Stimulated activated CD4-positive, alpha-beta T cell treated with anti-CD3 and anti-CD28 coated beads, Interleukin-2, amount 100 ng/mL, for 48 hours (primary cell): ENCODE measurements at places on chromosomes 6 and 20.

GRCh38 chr6:137832110-137832509, 34.9 kb upstream of the TNFAIP3 start:
- no peak for DNase-seq

DNA sequence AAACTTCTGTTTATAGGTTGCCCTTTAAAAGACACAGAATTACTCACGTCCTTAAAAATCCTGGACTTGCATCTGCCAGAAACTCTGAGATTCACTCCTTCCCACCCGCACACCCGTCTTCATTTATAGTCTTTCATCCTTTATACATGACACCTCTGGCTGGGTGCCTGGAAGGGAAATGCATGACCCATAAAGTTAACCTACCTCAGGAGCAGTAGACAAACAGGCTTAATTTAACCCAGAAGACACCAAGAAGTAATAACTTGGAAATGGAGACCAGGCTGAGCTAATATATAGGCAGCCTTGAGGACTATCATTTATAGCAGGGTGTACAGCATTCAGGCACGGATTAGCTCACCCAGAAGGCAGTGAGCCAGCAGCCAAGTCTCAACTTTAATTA, 429.0 kb upstream of the NRSN1 start:
- DNase-seq = no peak

GRCh38 chr6:166514196-166514595, 72.3 kb downstream of the RAMACL start:
- no peak for DNase-seq

DNA sequence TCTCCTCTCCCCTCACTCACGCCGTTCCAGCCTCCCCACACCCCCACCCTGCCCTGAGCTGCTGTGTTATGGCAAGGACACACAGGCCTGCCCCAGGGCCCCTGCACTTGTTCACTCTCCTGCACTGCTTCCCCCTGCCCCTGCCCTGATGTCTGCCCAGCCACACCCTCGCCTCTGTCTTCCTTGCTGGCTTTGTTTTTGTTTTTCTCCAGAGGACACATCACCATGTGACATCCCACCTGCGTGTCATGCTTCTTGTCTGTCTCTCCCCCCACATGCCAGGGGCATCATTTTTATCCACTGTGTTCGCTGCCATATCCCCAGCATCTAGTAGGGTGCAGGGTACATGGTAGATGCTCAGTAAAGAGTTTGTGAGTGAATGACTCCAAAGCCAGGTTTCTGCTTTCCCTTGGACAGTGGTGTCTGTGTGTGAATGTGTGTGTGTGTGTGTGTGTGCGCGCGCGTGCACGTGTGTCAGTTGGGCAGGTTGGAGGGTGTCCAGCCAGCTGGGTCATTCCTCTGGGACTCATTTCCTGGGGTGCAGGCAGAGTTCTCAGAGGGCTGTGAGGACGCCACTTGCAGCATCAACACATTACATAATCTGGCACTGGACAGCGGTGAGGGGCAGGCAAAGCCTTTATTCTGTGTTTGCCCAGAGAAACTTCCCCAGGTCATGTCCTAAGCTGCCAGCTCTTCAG, 60.6 kb downstream of the STK35 start:
- DNase-seq = no peak

DNA sequence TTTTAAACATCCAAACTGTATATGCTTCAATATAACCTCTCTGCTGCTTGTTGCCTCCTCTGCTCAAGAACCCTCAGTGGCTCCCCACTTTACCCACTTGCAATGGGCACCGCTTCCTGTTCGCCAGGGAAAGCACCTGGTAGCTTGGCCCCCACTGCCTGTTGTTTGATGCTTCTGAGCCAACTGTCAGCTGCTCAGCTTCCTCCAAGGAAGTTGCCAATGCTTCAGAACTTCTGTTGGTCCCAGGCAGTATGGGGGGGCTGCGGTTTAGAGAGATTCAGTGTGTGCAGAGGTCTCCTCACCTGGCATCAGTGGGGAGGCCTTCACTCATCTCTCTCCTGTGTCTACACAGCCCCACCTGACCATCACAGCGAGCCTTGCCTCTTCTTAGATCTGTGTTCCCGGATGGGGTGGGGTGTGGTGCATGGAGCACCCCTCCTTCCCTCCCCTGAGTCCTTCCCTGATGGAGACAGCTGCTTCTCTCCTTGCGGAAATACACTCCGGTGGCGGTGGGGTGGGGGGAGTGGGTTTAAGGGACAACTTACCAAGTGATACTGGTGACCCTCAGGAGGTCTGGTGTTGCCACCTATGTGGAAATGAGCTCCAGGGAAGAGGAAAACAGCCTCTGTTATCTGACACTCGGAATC, 308.1 kb downstream of the CDH26 start:
- DNase-seq = no peak

- DNase-seq = no peak
Measured at GRCh38 chr6:159844737-159845645, 44.9 kb downstream of the PNLDC1 start.

DNA sequence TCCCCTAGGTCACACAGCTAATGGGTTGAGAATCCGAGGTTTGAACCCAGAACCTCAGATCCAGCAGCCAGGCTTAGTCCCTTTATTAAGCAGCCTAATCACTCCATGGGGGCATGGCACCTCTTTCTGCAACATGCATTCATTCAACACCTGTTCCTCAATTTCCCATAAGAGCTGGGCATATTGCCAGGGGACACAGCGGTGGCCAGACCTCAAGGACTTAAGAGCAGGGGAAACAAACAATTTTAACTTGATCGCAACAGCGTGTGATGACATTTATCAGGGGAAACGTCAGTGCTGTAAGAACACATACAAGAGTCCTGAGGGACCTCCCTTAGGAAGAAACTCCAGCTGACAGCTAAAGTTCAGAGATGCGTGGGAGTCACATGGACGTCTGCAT, 267.4 kb upstream of the CDH4 start:
- no peak for DNase-seq

- no peak for DNase-seq
Measured at GRCh38 chr6:170038251-170038650, 252.6 kb downstream of the DLL1 start.

GRCh38 chr6:80519811-80520594, 413.5 kb downstream of the BCKDHB start:
- DNase-seq = no peak

- no peak for DNase-seq
Measured at GRCh38 chr6:150566486-150566885, 33.2 kb upstream of the PLEKHG1 start.

DNA sequence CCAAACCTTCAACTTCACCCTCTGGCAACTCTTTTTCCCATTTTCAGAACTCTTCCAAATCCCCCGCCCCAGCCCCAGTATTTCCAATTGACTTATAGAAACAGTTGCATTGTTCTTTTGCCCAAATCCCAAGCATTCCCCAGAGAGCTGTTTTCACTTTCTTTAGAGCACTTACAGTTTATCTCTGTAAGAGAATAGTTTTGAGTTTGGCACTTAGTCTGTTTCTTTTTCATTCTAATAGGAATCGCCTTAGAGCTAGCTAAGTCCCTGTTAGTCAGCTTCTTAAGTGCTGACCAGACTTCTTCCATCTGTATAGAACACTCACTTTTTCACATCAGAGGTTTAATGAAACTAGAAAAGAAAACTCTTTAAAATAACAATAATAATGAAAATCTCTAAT, 374.2 kb upstream of the FLRT3 start:
- no peak for DNase-seq

- no peak for DNase-seq
Measured at GRCh38 chr6:166955865-166956443, 396 bp downstream of the RNASET2 start.

GRCh38 chr6:140208286-140208685, 833.8 kb upstream of the CITED2 start:
- no peak for DNase-seq

GRCh38 chr6:154430481-154430919, 73.9 kb upstream of the IPCEF1 start:
- DNase-seq = no peak

- DNase-seq = no peak
Measured at GRCh38 chr6:33985947-33986346, 159.9 kb downstream of the GRM4 start.

DNA sequence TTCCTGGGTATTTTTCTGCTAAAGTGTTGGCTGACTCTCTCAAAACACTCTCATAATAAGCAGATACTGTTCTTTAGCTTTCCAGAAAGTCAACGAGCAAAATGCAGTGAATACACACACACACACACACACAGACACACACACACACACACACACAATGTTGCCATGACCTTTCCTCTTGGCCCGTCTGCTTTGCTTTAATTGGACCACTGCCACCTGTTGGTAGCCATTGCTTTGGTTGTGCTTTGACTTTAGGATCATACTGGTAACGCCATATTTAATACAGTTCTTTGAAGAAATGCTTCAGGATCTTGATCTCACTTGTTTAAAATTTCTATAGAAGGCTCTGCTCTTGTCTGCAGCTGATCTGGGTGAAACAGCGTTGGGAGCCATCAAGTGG, 4.4 kb downstream of the FIG4 start:
- no peak for DNase-seq

DNA sequence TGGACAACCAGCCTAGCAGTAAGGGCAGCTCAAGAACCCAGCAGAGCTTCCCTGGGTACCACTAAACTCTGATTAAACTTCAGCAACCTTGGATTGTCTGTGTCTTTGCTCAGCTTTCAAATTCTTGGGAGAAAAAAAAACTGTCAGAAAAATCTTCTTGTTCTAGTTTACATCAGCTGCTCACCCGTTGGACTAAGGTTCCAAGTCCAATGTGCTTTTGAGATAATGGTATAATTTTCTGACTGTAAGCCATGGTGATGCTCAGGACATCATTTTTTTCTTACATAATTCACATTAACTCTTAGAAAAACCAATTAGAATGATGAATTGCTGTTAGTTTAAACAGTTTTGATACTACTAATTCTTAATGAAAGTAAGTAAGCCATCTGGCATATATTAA, 145.8 kb downstream of the COL9A1 start:
- no peak for DNase-seq

DNA sequence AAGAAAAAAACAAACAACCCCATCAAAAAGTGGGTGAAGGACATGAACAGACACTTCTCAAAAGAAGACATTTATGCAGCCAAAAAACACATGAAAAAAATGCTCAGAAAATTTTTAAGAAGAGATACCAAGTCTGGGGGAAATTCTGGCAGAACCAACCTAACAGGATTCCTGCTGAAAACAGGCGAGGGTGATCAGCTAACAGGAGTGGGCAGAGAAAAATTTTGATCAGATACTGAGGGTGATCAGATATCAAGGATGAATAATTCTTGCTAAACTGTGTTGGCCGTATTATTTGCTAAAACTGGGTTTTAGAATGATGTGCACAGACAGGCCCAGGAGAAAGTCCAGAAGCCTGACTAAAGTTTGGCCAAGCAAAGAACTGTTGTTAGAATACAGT, 557.3 kb downstream of the CD109 start:
- DNase-seq = no peak

DNA sequence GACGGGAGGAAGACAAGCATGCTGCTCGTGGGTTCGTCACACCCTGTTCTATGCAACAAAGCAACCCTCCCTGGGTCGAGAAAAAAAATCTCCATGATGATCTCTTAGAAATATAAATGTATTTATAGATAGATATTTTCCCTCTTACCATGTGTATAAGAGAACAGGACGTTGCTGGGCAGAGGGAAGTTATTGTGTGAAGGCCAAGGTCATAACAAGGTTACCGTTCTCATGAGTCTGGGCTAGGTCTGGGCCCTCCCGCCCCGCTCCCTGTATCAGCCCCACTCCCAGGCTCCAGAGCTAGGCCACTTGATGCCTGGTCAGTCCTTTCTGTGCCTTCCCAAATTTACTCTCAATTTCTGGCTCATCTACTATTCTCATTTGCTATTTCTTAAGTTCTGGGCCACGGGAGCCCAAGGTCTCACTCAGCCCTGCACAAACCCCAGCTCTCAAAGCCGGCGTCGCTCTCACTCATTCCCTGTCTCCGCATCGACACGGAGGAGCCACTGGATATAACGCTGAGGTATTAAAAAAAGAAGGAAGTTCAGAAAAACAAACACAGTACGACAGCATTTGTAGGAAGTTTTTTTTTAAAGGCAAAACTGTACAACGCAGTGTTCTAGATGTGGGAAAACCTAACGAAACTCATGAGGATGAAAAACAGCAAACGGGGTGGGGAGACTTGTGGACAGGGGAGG, 96.8 kb downstream of the PSMG4 start:
- no peak for DNase-seq

DNA sequence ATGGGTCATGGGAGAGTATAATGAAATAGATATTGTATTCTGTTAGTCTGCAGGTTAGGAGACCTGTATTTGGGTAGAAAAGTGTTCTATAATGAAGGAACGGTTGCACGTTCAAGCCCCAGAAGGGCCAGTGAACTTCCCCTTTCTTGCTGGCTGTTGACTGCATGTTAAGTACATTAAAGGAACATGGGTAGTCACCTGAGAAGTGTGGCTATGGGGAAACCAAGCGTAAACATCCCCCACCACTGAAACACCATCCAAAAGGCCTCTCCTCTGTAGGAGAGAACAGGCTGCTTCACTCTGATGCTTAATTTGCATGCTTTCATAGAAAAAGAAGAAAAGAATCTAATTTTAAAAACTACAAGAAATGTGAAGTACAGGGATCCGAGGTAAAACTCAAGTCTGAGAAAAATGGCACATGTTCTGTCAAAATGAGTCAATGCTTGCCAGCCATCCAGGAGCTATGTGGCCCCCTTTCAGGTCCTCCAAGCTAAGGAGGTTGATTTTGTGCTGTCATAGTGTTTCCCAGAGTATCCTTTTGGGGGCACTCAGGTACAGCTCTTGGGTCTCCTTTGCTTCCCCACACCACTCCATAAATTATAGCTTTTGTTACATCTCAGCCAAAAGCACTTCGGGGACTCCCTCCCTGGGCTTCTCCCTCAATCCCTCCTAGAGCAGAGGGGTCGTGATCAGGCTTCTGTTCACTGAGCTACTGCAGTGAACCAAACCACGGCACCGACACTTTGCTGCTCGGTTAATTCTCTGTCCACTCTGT, 283.7 kb upstream of the AGPAT4 start:
- DNase-seq = no peak

DNA sequence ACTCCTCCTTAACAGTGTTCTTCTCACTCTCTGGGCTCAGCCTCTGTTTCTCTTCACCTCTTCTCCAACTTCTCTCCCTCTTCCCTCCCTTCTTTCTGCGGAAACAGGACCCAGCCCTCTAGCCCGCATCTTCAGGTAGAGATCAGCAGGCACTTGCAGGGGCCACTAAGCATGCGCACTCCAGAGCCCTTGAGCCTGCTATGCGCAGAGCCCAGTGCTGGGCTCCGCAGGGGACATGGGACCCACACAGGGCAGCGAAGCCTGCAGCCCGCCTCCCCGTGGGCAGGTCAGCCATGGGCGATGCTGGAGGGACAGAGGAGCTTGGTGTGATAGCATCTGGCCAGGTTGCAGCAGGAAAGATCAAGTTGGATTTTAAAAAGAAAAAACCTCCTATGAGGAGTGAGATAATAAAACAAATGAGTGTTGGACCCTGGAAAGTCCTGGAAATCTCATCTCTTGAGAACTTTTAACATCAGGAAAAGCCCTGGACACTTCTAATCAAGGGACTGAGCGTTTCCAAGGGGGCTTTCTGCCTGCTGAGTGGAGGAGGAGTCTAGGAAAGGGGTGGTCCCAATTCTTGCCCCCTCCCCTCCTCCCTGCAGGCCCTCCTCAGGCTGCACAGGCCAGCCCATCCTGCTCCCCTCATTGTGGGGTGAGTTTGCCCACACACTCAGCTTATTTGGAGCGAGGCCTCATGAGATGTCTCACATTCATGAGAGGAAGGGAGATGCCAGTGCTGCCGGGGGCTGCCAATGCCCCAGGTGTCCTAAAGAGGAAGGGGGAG, 71.9 kb downstream of the MDGA1 start:
- DNase-seq = no peak

GRCh38 chr6:5082487-5083306, 2.4 kb upstream of the PPP1R3G start:
- DNase-seq = no peak
